ENCODE measurements at places on chromosomes 2 and 18. TPM values are rescaled to one million over a fixed set of nuclear protein-coding genes. Genes with fewer than 3 reads are reported as not detected.

TLK1 gene
- total RNA-seq: 34.7 TPM

- no peak overlapping the region for H3K4me3 ChIP-seq
- no peak overlapping the region for H3K27ac ChIP-seq
- H3K4me1 ChIP-seq: no peaks in the 10 kb centered on the region
- no peaks in the 10 kb centered on the region for H3K36me3 ChIP-seq
- H3K27me3 ChIP-seq: no peaks in the 10 kb centered on the region
Observed at GRCh38 chr2:15271276-15271675, 289.9 kb downstream of the NBAS start.

DNA sequence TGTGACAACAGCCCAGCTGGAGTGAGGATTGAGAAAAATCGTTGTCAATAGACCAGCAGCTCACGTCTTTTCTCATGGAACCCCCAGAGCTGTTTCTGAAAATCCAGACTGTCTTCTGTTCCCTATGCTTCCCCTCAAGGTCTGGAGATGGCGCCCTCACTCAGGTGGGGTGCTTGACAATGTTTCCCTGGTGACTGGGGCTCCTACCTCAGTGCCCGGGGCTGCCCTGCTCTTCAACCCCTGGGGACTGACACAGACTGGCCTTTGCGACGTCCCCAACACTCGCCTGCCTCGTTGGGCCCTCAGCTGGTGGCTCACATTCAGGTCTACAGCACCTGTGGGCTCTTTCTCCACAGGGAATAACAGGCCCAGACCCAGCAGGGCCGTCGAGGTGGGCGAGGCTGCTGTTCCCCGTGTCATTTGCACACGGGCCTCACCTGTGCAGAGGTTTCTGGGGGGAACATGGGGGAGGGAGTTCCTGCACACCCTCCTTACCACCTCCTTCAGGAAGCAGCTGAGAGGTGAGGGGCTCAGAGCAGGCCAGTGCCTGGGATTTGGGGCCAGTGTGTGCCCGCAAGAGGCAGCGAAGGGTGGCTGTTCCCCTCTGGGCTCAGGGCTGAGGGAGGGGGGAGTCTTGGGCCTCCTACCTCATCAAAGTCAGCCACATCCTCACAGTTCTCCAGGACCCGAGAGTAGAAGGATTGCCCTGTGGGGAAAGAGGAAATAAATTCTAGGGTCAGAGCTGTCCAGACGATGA, 59.3 kb upstream of the OTOF start:
- no peak overlapping the region for H3K27ac ChIP-seq
- H3K4me3 ChIP-seq: no peak overlapping the region
- no peaks in the 10 kb centered on the region for H3K4me1 ChIP-seq
- DNase-seq: no peak

GRCh38 chr2:89848114-89848513, 1156.6 kb downstream of the RPIA start:
- H3K27ac ChIP-seq: no peak overlapping the region
- no peak overlapping the region for H3K4me3 ChIP-seq
- no peaks in the 10 kb centered on the region for H3K4me1 ChIP-seq
- DNase-seq: no peak
- H3K36me3 ChIP-seq: no peaks in the 10 kb centered on the region

DNA sequence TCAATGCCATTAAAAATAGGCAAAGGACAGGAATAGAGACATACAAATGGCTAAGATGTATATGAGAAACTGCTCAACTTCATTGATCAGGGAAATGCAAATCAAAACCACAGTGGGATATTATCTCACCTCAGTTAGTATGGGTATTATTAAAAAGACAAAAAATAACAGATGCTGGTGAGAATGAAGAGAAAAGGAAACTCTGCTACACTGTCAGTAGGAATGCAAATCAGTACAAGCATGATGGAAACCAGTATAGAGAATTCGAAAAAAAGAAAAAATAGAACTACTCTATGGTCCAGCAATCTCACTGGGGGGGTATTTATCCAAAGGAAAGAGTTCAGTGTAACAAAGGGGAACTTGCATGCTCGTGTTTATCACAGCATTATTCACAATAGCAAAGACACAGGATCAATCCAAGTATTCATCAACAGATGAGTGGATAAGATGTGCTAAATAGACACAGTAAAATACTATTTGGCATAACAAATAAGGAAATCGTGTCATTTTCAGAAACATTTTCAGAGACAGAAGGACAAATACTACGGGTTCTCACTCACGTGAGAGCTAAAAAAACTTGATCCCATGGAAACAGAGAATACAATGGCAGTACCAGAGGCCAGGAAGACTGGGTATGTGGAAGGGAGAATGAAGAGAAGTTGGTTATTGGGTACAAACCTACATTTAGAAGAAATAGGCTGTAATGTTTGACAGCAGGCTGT, 60.6 kb downstream of the CCDC74A start:
- H3K4me3 ChIP-seq: no peak overlapping the region
- H3K27ac ChIP-seq: no peak overlapping the region
- no peaks in the 10 kb centered on the region for H3K27me3 ChIP-seq
- no peak for DNase-seq
- no peaks in the 10 kb centered on the region for H3K4me1 ChIP-seq

GRCh38 chr18:45249246-45249661, 366.0 kb upstream of the SLC14A2 start:
- no peak for DNase-seq
- H3K27me3 ChIP-seq: no peaks in the 10 kb centered on the region
- no peak overlapping the region for H3K27ac ChIP-seq
- no peak overlapping the region for H3K4me3 ChIP-seq

GRCh38 chr2:200340508-200341224, 34.2 kb downstream of the SPATS2L start:
- no peak overlapping the region for H3K4me3 ChIP-seq
- H3K36me3 ChIP-seq: no peaks in the 10 kb centered on the region
- peaks cover 25% of the 10 kb centered on the region for H3K4me1 ChIP-seq
- no peak overlapping the region for H3K27ac ChIP-seq

DNA sequence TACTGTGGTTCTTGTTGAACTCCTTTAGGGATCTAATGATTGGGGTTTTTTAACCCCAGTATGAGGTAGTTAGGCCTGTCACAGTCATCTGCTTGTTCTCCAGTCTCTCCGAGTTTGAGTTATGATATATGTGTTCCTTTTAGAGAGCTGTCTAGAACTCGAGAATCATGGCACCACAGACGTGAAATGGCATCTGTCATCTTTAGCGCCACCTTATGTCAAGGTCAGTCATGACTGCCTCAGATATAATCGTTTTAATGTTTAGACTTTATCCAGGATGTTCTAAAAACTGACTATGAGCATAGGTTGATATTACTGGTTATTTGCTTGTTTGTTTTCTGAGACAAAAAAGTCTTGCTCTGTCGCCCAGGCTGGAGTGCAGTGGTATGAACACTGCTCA, 112.2 kb downstream of the CEP192 start:
- H3K27me3 ChIP-seq: no peaks in the 10 kb centered on the region
- H3K36me3 ChIP-seq: peaks cover 8% of the 10 kb centered on the region
- H3K4me3 ChIP-seq: no peak overlapping the region

- H3K4me1 ChIP-seq: no peaks in the 10 kb centered on the region
- DNase-seq: no peak
- no peaks in the 10 kb centered on the region for H3K36me3 ChIP-seq
- H3K4me3 ChIP-seq: no peak overlapping the region
- H3K27me3 ChIP-seq: no peaks in the 10 kb centered on the region
Observed at GRCh38 chr2:212392043-212392442, 146.6 kb downstream of the ERBB4 start.

- H3K36me3 ChIP-seq: no peaks in the 10 kb centered on the region
- no peaks in the 10 kb centered on the region for H3K4me1 ChIP-seq
- no peak for DNase-seq
- no peak overlapping the region for H3K27ac ChIP-seq
Observed at GRCh38 chr2:149020432-149020851, 18.1 kb upstream of the LYPD6B start.

SULT1C2 gene
- total RNA-seq: 6.4 TPM

DNA sequence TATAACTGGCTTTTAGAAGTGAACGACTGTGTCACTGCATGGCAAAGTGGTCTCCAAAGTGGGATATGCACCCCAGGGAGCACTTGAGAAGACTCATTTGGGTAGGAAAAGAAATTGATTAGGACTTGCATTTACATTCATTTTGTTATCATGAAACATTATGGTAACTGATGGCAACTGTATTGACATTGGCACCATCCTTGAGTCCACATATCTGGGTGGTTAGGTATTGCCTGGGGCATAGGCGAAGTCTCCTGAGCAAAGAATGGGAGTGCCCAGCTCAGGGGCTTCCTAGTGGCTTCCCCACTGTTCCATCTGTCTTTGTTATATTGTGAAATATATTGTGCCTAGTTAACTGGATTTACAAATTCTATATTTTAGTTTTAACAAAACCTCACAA, 29.2 kb downstream of the SPATS2L start:
- H3K4me3 ChIP-seq: no peak overlapping the region
- H3K27me3 ChIP-seq: no peaks in the 10 kb centered on the region
- H3K36me3 ChIP-seq: no peaks in the 10 kb centered on the region
- peaks cover 27% of the 10 kb centered on the region for H3K4me1 ChIP-seq

DNA sequence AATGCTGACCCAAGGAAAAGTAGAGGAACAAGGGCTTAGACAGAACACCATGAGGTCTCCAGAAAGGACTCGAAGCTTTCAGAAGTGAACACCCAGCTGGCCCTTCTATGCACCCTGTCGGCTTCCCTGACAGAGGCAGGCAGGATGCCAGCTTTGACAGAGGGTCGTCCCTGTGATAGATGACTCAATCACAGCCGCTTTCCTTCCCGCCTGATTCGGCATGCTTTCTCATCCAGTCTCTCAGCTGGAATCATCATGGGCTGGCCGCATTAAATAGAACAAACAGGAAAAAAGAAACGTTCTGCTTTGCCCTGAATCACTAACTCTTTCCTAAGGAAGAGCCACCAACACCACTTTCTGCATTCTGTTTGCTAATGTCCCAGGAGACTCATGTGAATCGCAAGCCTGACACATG, 140.3 kb upstream of the RAB12 start:
- no peaks in the 10 kb centered on the region for H3K4me1 ChIP-seq
- no peak for DNase-seq
- H3K4me3 ChIP-seq: no peak overlapping the region
- H3K36me3 ChIP-seq: no peaks in the 10 kb centered on the region

GRCh38 chr2:165594935-165595255, 125.4 kb downstream of the CSRNP3 start:
- peaks cover 3% of the 10 kb centered on the region for H3K36me3 ChIP-seq
- no peaks in the 10 kb centered on the region for H3K27me3 ChIP-seq
- H3K4me1 ChIP-seq: no peaks in the 10 kb centered on the region
- H3K27ac ChIP-seq: no peak overlapping the region
- DNase-seq: no peak
- no peak overlapping the region for H3K4me3 ChIP-seq

SRD5A2 gene
- total RNA-seq: not detected

GRCh38 chr2:173557497-173557896, 202.8 kb downstream of the CDCA7 start:
- no peaks in the 10 kb centered on the region for H3K27me3 ChIP-seq
- no peaks in the 10 kb centered on the region for H3K4me1 ChIP-seq
- no peaks in the 10 kb centered on the region for H3K36me3 ChIP-seq

DNA sequence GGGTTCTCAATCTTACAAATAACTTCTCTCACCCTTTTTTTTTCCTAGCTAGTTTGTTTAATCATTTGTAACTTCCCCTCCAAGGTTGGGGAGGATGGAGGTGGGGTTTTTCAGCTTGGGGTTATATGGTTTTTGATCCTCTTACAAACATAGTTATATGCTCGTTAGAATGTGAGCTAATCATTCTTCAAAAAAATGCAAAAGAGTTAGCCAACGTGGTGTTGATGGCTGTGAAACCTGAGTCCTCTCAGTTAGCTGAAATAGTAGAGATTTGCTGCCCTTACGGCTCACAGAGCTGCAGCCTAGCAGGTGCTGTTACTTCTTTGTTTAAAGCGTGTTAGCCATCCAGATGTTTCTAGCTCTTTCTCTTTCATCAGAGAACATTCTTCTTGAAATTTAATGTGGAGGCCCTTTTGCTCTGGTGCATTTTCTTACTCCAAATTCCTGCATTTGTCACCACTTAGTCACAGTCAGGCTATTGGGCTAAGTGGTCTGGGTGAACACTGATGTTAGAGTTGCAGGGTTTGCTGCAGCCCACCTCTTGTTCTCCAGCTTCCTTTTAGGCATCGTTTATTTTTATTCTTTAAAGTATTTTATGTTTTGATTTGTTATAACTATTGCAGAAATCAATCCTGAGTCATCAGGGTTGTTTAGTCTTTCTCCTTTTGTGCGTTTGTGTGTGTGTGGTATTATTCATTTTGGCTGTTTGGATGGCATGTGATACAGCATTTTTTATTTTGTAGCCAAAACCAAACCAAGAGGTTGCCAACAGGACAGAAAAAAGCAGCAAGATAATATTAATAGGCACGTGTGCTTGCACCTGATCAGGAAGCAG, 41.1 kb downstream of the LIMS1 start:
- H3K36me3 ChIP-seq: no peaks in the 10 kb centered on the region
- peaks cover 7% of the 10 kb centered on the region for H3K4me1 ChIP-seq
- H3K27ac ChIP-seq: no peak overlapping the region
- no peak overlapping the region for H3K4me3 ChIP-seq
- DNase-seq: no peak
- H3K27me3 ChIP-seq: no peaks in the 10 kb centered on the region

GRCh38 chr2:162153608-162154224, 1.7 kb upstream of the GCG start:
- H3K4me1 ChIP-seq: no peaks in the 10 kb centered on the region
- DNase-seq: no peak
- H3K4me3 ChIP-seq: no peak overlapping the region
- no peaks in the 10 kb centered on the region for H3K36me3 ChIP-seq

SDC1 gene
- total RNA-seq: 18.6 TPM

RAD51AP2 gene
- total RNA-seq: 0.06 TPM

- H3K4me1 ChIP-seq: no peaks in the 10 kb centered on the region
- no peaks in the 10 kb centered on the region for H3K36me3 ChIP-seq
- DNase-seq: no peak
- H3K27ac ChIP-seq: no peak overlapping the region
- no peak overlapping the region for H3K4me3 ChIP-seq
Observed at GRCh38 chr2:227491386-227491785, 19.4 kb downstream of the AGFG1 start.

- no peaks in the 10 kb centered on the region for H3K4me1 ChIP-seq
- no peak overlapping the region for H3K27ac ChIP-seq
- H3K27me3 ChIP-seq: no peaks in the 10 kb centered on the region
- DNase-seq: no peak
- H3K36me3 ChIP-seq: no peaks in the 10 kb centered on the region
Observed at GRCh38 chr18:74266161-74266560, 25.6 kb downstream of the CYB5A start.

DNA sequence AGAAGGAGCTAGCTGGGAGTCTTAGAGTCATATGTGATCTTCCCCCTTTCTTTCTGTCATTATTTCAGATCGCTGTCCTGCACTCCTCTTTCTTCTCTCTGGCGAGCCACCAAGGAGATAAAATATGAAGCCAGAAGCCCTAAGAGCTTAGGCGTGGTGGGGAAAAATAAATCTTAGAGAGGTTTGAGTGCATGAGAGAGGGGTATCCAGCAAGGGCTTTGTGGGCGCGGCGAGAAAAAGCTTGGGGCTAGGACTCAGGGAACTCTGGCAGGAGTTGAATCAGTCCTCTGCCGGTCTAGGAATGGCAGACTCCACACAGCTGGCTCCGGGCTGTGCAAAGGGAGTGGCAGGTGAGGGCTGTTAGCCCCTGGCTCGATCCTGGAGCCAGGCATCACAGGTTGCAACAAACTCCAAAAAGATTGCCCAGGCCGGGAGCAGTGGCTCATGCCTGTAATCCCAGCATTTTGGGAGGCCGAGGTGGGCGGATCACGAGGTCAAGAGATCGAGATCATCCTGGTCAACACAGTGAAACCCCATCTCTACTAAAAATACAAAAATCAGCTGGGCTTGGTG, 20.1 kb upstream of the IGFBP5 start:
- H3K27ac ChIP-seq: no peak overlapping the region
- H3K36me3 ChIP-seq: no peaks in the 10 kb centered on the region
- no peak overlapping the region for H3K4me3 ChIP-seq

EPB41L3 gene
- 13.4 TPM for total RNA-seq

GRCh38 chr2:151367571-151367970, 10.2 kb downstream of the TNFAIP6 start:
- H3K36me3 ChIP-seq: no peaks in the 10 kb centered on the region
- H3K4me3 ChIP-seq: no peak overlapping the region
- H3K27me3 ChIP-seq: no peaks in the 10 kb centered on the region
- DNase-seq: no peak
- no peak overlapping the region for H3K27ac ChIP-seq
